Activated gamma-delta T cell treated with Interleukin-2 at 50 U/mL for 16 hours (primary cell): ENCODE measurements at places on chromosomes 16 and 17.
A peak's percentile ranks its signal among the peaks of the same experiment; 100 is the strongest.

- peak; percentile 67 for DNase-seq
Measured at GRCh38 chr17:1720856-1721386, 3.6 kb upstream of the WDR81 start.

GRCh38 chr16:48318630-48319029 is 66.6 kb downstream of the SIAH1 start:
- peak; percentile 26 for DNase-seq

- DNase-seq, result no peak
Measured at GRCh38 chr17:62935523-62935922, 30.5 kb upstream of the TANC2 start.

DNA sequence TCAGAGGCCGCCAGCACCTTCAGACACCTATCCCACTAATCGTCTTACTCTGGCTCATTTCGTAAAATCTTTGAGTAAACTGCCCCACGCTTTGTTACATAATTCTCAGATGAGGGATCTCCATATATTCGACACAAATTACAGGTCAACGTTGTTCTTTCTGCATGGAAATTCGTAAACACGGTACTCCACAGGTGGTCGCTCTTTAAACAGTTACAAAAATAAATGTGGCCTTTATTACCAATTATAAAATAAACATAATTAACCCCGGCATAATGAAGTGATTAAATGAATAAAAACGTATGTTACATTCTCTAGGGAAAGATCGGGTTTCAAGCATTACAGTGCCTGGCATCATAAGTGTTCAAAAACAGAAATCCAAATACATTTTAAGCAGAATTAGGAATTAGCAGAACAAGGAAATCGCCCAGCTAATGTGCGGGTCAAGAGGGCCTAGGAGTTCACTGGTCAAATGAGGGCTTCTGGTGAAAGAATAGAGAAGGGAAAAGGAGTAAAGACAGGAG is 943 bp upstream of the PIP4K2B start:
- DNase-seq, result no peak

DNA sequence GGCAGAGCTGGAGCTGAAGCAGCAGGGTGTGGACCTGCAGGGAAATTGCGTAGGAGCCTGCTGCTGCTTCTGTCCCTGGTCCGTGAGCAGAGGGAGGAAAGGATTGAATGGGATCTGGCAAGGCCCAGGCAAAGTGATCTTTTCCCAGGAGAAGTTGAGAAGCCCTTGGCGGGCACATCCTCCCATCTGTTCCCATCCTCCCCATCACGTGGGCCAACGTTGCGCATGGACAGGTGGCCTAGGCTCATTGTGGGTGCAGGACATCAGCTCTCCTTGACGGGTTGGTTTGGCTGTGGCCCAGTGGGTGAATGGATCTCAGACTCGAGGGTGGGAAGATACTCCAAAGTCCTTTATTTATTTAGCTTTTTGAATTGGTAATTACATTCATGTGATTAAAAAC is 29.4 kb upstream of the POLR3E start:
- DNase-seq, result no peak

DNA sequence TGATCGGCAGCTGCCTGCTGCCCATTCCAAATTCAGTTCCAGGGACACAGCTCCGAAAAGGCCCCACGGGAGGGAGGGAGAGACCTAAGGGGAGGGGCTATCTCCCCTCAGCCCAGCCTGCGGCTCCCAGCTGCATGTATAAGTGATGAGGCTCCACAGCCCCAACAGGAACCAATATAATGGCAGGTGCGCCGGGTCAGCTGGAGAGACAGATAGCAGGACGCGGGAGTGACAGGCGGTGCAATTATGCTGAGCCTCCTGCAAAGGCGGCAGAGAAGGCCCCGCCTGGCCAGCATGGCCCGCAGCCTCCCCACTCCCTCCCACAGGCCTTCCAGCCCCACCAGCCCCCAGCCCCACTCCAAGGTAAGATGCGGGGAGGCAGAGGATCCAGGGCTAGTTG is 8.1 kb upstream of the C1QL1 start:
- DNase-seq, result no peak

DNA sequence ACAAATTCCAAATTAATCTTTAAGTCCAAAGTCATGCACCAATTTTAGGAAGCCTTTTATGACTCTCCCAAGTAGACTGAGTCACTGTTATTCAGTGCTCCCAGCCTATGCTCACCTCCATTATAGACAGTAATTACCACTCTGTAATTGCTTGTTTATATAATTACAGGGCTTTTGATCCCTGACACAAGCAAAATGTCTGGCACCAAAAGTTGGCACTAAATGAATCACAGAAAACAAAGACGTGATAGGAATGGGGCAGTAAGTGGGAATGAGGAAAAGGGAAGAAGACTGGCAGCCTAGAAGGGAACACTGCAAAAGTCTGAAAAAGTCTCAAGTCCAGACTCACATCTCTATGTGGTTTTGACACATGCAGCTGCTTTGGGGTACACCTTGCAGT is 94.1 kb downstream of the SLC39A11 start:
- DNase-seq, result no peak

GRCh38 chr17:63722403-63722802 is 19.2 kb downstream of the STRADA start:
- DNase-seq, result no peak

DNA sequence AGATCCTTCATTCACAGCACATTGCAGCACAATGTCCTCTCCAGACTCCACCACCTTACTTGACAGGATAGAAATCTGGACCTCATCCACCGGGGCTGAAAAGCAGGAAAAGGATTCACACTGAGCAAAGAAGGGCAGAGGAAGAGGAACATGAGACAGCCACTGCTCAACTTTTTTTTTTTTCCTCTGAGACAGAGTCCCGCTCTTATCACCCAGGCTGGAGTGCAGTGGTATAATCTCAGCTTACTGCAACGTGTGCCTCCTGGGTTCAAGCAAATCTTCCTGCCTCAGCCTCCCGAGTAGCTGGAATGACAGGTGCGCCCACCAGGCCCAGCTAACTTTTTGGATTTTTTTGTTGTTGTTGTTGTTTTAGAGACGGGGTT is 34.4 kb downstream of the PECAM1 start:
- no peak for DNase-seq

GRCh38 chr17:36807496-36808179 is 129.6 kb upstream of the LHX1 start:
- no peak for DNase-seq

- no peak for DNase-seq
Measured at GRCh38 chr16:2798723-2799204, 494 bp downstream of the PRSS41 start.

DNA sequence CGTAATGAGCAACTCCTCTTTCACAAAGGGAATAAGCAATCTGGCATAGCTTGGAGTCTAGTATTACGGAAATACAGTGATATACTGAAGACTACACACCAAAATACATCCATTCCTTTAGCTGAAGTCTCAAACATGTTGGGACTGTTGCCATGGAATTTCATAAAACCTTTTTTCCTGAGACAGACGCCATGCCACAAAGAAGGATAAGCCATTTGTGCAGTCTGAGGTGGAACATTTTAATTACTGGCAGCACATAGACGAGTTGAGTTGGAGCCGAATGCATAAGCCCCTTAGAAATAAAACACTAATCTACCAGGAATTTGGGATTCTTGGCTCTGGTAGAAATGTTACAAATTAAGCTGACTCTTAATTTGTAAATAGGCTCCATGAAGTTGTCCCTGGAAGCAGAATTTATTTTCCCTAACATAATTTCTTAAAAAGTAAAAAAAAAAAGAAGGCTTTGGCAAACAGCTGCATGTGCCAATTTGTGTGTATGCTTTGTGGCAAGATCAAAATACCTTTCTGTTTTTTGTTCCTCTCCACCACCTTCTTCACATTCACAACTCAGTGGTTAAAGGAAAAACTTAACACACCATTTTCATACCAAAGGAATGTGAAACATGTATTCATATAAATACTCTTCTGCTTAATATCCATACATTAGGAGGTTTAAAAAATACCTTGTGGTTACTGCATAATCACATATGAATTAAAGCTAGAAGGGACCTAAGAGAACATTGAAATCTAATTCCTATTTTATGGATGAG is 25.5 kb downstream of the GRB7 start:
- DNase-seq, result no peak

DNA sequence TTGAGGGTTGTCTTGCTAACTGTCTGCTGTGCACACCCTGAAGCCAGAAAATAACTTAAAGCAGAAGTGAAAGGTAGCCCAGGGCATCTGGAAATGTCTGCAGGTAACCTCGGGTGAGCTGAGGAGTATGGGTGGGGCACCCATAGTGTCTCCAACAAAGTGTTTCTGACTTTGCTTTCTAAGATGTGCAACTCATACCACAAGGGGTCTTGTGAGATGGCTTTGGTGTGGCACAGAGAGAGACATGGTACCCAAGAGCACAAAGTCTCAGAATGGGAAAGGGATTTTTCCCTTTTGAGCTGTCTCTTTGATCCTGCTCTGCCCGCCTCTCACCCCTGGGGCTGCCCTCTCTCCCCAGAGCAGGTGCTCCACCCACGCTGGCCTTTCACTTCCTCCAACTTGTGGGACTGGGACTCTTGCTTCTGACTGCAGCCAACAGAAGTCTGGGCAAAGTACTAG is 6.9 kb downstream of the CHD9 start:
- DNase-seq, result no peak

- DNase-seq, result no peak
Measured at GRCh38 chr16:10093576-10093975, 88.7 kb downstream of the GRIN2A start.

DNA sequence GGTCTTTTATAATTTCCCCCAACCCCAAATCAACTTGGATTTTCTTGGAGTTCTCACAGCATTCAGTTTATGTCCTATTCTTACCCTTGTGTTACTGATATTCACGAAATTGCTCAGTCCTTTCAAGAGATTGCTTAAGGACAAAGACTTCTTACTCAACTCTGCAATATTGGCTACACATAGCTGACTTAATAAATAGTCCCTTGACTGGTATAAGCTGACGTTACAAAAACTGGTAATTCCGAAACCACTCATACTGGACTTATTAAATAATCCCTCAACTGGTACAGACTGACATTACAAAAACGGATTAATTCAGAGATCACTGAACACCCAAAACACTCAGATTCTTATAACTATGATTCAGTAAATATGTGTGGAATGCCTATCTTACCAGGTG is 860 bp downstream of the TIGD7 start:
- DNase-seq, result no peak

DNA sequence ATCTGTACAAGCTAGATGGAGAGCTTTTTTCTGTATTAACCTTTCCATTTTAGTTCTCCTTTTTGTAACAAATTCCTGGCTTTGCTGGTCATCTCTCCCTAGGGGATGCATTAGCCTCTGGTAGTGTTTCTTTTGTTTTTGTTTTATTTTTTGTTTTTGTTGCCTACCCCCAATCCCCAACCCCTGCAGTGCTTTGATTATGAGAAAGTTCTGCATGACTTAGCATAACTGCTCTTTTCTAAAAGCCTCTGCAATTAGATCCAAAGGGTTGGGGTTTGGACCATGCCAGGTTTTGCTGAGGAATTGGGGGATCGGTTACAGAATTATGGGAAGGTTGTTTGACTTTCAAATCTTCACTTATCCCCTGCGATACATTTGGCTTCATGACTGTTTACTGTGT is 98.2 kb downstream of the ADAMTS18 start:
- no peak for DNase-seq

GRCh38 chr17:21297026-21297520 is 12.6 kb downstream of the MAP2K3 start:
- DNase-seq, result no peak

DNA sequence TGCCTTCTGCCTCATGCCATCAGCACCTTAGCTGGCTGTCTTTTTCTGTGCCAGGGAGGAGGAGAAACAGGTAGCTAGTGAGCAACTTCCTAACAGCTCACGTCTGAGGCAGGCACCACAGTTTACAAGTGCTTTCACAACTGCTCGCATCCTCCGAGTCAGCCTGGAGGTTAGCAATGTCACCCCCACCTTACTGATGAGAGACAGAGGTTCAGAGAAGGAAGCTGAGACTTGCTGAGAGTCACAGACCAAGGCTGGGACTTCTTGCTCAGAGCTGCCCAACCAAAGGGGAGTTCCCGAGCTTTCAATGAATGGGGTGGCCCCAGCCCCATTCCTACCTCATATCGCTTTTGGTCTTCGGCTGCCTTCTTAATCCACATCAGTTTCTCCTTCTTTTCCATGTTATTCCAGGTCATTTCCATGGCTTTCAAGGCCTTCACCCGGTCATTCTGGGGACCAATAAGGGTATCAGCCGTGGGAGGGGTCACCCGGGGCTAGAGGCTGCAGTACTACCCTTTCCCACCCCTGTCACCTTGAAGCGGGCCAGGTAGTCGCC is 9.6 kb downstream of the UBTF start:
- DNase-seq, result no peak

- no peak for DNase-seq
Measured at GRCh38 chr17:68694791-68695485, 93.8 kb upstream of the FAM20A start.
